ENCODE measurements at places on chromosomes 6 and 20.

- DNase-seq, result no peak
Observed at GRCh38 chr6:11201015-11201414, 31.5 kb downstream of the NEDD9 start.

- DNase-seq, result no peak
Observed at GRCh38 chr6:100446115-100447080, 18.3 kb downstream of the SIM1 start.

DNA sequence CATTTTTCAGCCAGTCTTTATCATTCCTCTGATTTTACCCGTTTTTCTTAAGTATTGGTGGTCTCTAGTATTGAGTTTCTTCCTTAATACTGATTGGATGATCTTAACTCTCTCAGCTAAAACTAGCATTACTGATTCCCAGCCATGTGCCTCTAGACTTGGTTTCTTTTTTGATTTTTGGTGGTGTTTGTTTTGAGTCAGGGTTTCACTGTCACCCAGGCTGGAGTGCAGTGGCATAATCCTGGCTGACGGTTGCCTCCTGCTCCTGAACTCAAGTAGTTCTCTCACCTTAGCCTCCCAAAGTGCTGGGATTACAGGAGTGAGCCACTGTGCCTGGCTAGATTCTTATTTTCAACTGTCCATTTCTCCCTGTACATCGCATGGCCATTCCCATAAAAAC, 24.9 kb downstream of the DPPA5 start:
- no peak for DNase-seq

DNA sequence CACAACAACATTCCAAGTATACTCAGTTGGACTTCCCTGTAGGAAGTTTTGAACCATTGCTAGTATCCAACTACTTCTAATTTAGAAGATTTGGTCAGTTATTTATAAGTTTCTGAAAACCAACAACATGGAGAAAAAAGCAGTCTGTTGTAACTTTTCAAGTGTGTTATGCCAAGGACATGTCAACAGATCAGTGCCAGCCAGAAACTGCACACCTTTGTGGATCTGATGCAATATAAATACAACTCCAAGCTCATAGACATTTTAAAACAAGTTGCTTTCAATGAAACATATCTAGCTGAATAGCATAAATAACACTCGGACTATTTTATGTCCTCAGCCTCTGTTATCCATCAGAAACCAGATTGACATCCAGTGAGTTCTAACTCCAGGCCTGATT, 58.3 kb upstream of the CARMIL1 start:
- no peak for DNase-seq

DNA sequence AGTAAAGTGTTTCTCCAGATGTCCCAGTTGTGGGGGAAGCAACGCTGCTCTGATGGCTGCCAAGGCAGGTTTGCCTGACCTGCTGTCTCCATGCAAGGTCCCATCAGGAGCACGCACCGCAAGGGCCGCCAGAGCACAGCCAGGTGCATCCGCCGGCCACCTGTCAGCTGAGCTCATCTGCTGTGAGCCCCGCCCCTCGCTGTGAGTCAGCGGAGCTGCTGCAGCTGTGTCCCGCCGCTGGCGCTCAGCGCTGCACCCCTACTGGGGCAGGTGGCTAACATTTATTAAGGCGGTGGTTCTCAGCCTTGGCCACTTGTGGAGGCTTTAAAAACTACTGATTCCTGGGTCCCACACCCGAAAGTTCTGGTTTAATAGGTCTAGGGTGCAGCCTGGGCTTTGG, 225.7 kb downstream of the UST start:
- DNase-seq, result no peak

- DNase-seq, result no peak
Observed at GRCh38 chr6:131936156-131936555, 15.0 kb downstream of the CCN2 start.

DNA sequence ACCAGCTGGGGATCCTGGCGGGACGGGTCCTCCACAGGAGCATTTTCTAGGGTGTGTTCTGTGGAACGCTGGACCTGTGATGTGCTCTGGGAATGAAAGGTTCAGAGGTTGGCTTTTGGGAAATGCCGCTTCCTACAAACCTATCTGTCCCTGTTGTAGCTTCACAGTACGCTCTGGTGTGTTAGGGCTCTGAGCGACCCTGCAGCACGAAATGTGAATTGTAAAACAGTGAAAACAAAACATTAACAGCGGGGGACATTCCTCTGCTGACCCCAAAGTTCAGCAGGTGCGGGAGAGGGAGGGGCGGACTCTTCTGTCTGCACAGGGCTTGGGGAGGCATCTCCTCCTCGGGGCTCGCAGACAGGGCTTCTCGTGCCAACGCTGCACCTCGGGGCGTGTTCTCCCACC, 155.9 kb downstream of the NRN1 start:
- no peak for DNase-seq

DNA sequence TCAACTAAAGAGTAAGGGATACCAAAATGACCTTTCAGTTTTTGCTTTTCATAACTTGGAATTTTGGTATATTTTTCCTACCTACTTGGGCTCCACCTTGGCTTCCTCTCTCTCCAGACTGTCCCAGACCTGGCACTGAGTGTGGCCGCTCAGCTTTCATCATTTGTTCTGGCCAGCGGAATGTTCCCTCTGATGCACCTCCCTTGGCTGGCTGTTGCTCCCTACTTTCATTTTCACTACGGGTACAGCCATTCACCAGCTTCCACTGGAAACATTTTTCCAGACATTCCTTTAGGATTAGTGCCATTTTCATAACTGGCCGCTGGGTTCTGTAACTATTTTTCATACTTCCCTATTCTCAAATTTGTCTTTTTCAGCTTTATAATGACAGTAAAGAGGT, 487.4 kb downstream of the TENT5A start:
- DNase-seq, result no peak

GRCh38 chr6:32943864-32944649, 3.2 kb upstream of the HLA-DMB start:
- DNase-seq, result no peak

GRCh38 chr6:8335896-8336295, 99.4 kb downstream of the SLC35B3 start:
- no peak for DNase-seq

GRCh38 chr20:32391003-32391402, 32.9 kb downstream of the ASXL1 start:
- DNase-seq, result no peak

GRCh38 chr6:14986370-14986769, 259.5 kb upstream of the JARID2 start:
- DNase-seq, result no peak

DNA sequence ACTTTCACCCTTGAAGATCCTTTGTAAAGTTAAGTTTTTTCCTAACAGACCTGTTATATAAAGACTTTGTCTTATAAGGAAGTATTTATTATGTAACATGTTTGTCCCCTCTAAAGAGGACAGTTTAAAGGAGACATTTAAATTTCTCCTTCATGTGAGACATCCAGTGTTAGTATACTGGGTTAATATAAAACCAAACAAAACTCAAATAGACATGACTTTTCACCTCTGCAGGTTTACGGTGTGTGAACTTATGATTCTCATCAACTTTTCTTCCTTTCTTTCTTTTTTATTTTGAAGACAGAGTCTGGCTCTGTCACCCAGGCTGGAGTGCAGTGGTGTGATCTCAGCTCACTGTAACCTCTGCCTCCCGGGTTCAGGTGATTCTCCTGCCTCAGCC, 17.4 kb upstream of the MPC1 start:
- DNase-seq, result no peak

GRCh38 chr6:32974016-32974333, 5.6 kb downstream of the BRD2 start:
- no peak for DNase-seq

- DNase-seq, result no peak
Observed at GRCh38 chr20:59748619-59749191, 144.4 kb downstream of the PHACTR3 start.
